NCI-H146 (cell line): ENCODE measurements at places on chromosomes 6 and 20.
A peak's percentile ranks its signal among the peaks of the same experiment; 100 is the strongest.

- no peak for DNase-seq
Measured at GRCh38 chr6:159464816-159465215, 228.2 kb downstream of the SOD2 start.

GRCh38 chr20:23477223-23477622 lies 13.7 kb upstream of the CST8 start:
- no peak for DNase-seq

GRCh38 chr20:63982937-63983336 lies 2.0 kb downstream of the PRPF6 start:
- DNase-seq = no peak

- DNase-seq = peak; percentile 19
Measured at GRCh38 chr6:39366931-39367618, 44.6 kb upstream of the KCNK16 start.

DNA sequence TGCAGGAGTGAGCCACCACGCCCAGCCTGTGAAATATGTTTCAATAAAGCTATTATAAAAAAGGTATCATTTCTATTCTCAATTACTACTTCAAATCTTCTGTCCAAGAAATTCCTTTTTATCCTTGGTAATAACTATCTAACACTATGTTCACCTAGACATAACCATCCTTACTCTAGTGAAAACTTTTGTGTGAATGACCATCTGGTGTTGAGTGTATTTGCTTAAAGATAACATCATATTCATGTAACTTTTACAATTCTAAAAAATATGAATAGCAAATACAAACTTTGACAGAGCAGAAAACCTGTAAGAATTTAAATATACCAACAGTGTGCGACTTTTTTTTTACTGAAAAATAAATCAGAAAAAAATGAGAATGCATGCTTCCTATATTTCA lies 96.9 kb downstream of the MAP3K5 start:
- no peak for DNase-seq

DNA sequence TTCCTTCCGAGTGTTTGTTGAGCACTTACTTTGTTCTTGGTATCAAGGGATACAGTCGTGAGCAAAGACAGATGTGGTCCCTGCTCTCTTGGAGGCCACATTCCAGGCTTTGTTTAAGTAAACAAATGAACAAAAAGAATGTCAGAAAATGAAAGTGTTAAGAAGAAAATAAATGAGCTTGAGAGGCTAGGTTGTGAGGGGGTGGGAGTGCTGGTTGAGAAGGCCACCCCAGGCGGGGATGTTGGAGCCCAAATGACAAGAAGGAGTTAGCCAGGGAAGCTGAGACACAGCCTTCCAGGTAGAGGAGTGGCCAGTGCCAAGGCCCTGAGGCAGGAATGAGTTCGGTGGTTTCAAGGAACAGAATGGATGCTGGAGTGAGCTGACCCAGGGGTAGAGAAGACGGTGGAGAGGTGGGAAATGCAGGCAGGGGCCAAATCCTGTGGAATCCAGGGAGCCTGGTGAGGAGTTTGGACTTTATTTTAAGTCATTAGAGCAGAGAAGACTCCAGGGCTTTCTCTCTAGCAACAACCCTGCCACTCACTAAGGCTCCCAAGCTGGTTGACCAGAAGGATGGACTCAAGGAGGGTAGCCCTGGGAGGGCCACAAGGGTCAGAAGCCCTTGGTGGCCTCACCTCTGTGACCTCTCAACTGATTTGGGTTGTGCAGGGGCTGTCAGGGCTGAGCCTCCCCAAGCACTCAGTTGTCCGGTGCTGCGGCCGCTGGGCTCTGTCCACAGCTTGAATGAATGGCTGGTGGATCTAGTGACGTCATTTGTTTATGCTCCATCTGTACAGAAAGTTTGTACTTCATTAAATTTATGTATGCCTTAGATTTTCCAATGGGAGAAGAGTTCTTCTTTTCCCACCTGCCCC lies 66.0 kb upstream of the STX16 start:
- no peak for DNase-seq

DNA sequence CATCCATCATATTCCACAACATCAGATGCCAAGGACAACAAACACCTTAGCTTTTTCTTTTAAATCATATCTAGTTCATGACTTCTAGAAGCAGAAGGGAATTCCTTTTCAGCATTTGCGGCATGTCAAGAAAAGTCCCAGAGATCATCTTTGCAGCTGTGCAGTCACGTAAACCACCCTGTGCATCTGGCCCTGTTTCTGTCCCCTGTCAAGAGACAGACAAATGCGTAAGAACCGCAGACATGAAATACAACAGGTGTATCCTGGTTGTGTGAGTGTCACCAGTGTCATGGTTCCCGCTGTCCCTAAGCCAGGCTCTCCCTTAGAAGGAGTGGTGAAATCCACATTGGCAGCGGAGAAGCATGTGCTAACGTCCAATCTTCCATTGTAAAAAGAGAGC lies 28.1 kb downstream of the LY86 start:
- DNase-seq = no peak

- no peak for DNase-seq
Measured at GRCh38 chr20:44901974-44902373, 7.9 kb upstream of the PABPC1L start.

DNA sequence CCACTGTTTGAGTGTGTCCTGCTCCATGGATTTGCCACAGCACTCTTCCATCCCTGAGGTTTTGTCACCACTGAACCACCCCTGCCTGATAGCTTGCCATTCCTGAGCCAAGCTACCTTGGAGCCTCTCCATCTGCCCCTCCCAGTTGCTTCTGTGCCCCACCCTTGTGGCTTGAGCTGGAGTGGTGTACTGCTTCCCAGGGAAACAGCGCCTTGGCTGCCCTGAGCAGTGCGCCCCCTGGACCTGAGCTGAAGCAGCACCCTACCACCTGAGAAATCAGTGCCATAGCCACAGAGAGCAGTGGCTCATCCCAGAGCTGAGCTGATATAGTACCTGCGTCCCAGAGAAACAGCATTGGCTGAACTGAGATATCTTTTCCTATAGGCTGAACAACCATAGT lies 40.3 kb downstream of the IL22RA2 start:
- DNase-seq = no peak

GRCh38 chr6:33628401-33628964 lies 7.4 kb downstream of the ITPR3 start:
- DNase-seq = peak; percentile 94

DNA sequence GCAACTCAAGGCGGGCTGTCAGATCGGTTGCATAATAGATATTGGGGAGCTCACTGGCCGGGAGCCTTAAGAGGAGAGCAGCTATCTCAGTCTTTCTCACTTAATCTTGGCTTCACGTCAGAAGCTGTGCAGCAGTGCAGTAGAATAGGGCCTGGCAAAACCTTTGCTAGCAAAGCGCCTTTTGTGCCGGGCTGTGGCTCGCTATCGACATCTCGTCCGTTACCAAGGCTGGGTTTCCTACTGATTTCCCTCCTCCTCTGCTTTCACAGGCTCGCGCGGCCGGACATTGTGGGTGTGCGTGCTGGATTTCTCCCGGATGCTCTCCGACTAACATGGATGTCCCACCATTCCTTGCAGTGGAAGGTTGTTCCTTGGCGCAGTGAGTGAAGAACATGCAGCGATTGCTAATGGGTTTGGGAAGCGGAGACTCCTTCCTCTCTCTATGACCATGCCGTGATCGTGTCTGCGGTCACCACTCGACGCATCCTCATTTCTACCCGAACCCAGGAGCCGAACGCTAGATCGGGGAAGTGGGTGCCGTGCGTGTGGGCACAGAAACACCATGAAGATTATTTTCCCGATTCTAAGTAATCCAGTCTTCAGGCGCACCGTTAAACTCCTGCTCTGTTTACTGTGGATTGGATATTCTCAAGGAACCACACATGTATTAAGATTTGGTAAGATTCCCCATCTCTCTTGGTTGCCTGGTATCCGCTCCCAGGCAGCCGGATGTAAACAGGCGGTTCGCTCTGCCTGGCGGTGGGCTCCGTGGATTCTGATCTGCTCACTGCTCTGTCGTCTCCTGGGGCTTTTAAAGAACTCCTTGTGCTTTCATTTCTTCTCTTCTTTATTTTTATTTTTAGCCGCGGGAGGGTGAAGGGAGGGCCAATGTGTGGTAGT lies 5.5 kb downstream of the GRIK2 start:
- DNase-seq = no peak

DNA sequence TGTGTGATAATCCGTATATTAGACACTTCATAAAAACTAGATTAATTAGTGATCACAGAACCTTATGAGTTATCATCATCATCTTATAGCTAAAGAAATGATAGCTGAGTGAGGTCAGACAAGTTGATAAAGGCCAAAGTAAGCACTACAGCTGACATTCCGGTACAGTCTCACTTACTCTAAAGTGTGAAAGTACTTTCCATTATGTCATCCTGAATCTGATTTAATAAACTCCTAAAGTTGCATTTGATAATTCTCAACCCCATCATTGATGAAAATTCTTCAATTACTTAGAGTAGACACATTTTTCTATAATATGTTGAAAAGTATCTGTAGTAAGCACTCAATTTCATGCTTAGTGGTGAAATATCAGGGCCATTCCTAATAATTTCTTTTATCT lies 385.2 kb upstream of the CHD6 start:
- DNase-seq = no peak

DNA sequence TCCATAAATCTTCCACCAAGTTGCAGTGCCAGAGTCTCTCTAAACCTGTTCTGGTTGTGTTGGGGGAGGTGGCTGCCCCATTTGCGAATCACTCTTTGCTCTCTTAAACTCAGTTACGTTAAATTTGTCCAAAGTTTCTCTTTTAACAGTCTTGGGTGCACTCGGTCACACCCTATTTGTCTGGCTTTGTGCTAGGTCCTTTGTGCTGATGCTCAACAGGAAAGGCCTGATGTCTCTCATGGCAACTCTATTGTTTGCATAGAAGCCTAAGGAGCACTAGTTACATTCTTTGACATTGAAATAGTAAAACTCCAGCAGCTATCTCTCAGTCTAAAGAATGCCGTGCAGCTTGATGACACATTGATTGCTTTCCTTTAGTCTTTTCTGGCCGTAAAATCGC lies 105.1 kb downstream of the TRMT11 start:
- no peak for DNase-seq
